ENCODE measurements at places on chromosomes 1 and 21.

- DNase-seq = no peak
These were observed 2.8 kb downstream of the RFX5 start for GRCh38 chr1:151344291-151344690.

DNA sequence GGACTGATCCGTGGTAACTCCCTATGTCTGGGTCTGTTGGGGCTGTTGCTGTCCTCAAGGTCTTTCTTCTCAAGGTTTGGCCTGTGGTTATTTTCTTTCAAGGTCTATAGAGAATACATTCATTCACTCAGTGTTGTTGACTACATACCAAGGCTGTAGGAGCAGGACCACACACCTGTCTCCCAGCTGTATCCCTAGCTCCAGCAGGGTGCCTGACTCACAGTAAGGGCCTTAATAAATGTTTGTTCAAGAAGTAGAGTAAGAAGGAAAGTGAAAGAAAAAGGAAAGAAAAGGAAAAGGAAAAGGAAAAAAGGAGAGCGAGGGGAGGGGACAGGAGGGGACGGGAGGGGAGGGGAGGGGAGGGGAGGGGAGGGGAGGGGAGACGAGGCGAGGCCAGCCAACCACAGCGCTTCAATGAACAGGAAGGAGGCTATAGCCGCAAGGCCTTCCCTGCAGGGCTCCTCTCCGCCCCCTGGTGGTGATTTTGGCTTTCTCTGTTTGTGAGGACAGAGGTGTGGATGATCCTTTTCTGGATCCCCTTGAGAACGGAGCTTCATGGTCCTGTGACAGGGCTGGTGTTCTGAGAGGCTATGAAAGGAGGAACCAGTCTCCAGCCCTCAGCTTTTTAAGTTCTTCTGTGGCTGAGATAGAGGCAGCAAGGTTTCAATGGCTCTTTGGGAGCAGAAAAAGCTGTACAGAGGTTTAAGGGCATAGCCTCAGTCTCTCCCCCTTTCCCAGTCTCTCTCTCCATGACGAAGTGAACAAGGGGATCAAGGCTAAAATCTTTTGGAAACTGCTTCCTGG is 30.6 kb upstream of the LCE5A start:
- DNase-seq = peak; percentile 20

DNA sequence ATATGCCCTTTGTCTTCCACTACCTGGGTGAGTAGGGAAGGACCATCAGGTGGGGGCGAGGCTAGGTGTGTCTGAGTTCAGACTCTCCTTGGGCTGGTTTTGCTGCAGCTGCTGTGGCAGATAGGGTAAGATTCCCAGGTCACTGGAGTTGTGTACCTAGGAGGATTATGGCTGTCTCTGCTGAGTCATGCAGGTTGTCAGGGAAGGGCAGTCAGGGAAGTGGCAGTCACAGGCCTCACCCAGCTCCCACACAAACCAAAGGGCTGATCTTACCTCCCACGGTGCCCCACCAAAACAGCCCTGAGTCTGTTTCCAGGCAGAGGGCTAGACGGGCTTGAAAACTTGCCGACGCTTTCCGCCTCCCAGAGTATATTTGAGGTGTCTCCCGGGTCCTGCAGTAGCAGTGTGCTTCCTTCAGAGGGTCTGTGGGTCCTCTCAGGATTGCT is 201.6 kb upstream of the PLXNA2 start:
- no peak for DNase-seq

DNA sequence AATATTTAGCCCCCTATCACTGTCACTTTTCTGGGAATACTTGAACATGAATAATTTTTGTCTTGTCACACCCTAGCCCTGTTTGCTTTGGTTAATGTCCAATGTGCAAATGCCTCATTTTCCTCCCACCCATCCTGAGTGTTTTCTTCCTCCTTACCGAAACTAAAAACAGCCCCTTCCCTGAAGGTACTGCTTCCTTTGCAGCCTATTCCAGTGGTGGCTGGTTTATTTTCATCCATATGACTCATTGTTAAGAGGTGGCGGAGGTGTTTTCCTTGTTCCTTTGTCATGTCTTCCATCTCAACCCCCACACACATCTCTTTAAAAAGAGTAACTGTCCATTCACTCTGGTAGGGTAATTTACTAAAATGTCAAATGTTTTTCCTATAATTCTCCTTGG is 40.4 kb downstream of the CD55 start:
- no peak for DNase-seq

GRCh38 chr1:100441651-100442050 is 89.3 kb downstream of the CDC14A start:
- no peak for DNase-seq

DNA sequence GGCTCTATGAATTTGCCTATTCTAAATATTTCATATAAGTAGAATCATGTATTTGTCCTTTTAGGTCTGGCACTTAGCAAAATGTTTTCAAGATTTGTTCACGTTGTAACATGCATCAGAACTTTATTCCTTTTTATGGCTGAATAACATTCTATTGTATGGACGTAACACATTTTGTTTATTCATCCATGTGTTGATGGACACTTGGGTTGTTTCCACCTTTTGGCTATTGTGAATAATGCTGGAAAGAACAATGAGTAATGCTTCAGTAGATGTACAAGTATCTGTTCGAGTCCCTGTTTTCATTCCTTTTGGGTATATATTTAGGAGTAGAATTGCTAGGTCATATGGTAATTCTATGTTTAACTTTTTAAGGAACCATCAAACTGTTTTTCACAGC is 24.7 kb downstream of the SLC35A3 start:
- no peak for DNase-seq

GRCh38 chr1:199684686-199685273 is 342.7 kb upstream of the NR5A2 start:
- peak; percentile 12 for DNase-seq

- no peak for DNase-seq
These were observed 167.3 kb downstream of the KAZN start for GRCh38 chr1:14765773-14766172.

DNA sequence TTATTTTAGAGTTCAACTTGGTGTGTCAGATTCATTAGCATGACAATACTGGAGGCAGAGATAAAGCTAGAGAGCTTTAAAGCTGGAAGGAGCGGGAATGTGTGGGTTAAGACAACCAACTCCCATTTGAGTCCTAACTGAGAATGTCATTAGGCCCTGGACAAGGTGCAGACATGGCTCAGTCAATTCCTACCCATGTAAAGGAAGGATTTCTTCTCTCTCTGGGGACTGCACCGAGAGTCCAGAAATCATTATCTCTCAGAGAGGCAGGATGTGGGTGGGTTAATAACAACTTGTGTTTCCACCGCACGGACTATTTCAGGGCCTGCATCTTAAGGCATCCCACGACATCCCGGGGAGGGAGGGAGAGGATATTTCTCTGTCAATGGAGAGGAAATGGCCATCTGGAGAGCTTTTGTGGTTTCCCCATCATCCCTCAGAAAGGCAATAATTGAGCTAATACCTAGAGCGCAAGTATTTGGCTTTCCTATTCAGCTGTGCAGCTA is 46.7 kb upstream of the SARS1 start:
- DNase-seq = no peak

DNA sequence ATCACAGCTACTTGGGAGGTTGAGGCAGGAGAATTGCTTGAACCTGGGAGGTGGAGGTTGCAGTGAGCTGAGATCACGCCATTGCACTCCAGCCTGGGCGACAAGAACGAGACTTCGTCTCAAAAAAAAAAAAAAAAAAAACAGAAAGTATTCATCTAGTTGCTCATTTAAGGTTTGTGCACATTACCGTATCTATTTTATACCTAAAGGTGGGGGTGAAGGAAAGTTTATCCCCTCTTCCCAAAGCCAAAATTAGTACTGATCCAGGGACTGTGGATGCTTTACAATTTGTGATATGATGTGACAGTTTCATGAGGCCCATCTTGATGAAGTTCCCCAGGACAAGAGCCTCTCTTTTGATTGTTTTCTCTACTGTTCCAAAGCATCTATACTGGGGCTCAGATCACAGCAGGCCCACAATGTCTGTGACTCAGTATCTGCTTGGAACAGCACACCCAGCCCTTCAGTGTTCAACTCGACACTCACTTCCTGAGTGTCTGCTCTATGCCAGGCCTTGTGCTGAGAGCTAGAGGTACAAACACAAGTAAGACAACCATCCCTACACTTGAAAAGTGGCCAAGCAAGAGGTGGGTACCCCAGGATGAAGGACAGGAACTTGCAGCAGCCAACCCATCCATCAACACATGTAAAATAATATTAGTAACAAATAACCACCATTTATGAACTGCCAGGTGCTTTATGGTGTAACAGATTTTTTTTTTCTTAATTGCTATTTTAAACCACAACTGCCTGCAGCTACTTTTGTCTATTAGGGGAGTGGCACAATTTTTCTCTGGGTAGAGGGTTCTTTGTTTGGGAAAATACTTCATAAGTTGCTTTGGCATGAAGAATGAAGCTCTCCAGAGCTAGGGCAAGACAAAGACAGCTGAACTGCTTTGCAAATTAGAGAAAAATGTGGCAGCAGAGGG is 29.0 kb upstream of the KHDRBS1 start:
- DNase-seq = no peak

Data from HuH-7.5 (cell line).